Thoracic aorta (tissue), 2 donors: ENCODE measurements at places on chromosomes 16 and 17.
A peak's percentile ranks its signal among the peaks of the same experiment; 100 is the strongest.

DNA sequence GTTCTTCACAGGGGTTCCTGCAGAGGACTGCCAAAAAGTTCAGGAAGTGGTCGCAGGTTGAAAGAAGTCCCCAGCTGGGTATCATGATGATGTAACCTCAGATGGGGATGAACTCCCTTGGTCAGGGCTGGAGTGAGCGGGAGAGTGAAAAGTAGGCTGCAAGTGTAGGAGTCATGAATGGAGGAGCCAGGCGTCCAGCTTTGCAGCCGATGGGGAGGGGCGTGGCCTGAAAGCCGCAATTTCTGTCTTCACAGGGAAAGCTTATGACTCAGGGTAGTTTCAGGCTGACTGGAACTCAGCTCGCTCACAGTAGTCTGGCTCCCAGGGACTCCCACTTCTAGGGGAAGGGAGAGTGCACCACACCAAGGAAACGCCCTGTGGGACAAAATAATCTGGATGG is 70.0 kb upstream of the HS3ST3A1 start:
- DNase-seq, result no peak

GRCh38 chr17:63189930-63190329 is 223.9 kb downstream of the TANC2 start:
- no peak for DNase-seq

GRCh38 chr17:27345141-27345904 is 51.4 kb downstream of the WSB1 start:
- no peak for DNase-seq

GRCh38 chr17:49670641-49671040 is 7.3 kb downstream of the SPOP start:
- DNase-seq, result no peak

- no peak for DNase-seq
These were observed 193.6 kb downstream of the PARN start for GRCh38 chr16:14436401-14436955.

DNA sequence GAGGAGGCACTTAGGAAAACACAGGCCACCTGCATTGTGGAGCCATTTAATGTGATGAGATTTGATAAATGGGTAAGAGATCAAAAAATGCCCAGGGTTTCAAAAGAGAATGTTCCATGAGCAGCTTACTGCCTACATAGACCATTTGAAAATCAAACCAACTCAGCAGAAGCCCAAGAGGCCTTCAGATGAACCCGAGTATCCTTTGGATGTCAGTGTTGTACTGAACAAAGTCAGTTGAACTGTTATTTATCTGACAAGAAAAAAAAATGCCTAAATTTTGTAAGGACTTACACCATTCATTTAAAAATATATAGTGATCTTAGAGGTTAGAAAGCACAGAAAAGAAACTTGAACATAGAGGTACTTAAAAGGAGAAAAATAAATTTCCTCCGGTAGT is 381.7 kb downstream of the ZFHX3 start:
- no peak for DNase-seq

GRCh38 chr17:42101513-42102292 is 3.4 kb upstream of the ZNF385C start:
- DNase-seq, result peak; percentile 49

DNA sequence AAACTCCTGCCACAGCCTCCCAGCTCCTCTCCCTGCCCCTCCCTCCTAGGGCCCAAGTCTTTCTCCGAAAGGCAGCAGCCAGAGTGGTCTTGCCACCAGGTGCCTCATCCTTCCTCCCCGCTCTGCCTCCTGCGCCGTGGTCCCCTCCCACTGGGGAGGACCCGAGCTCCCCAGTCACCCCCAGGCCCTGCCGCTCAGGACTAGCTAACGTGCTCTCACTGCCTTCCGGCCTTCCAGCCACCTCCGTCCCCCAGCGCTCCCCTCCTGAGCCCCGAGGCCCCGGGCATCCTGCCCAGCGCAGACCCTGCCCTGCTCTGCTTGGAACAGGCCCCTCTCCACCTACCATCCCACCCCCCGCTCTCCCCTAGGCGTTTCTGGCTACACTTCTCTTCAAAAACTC is 19.4 kb upstream of the COL1A1 start:
- DNase-seq, result no peak

- no peak for DNase-seq
These were observed 13.6 kb upstream of the RASD1 start for GRCh38 chr17:17509601-17510425.

GRCh38 chr17:64214950-64215349 is 48.1 kb downstream of the TEX2 start:
- DNase-seq, result no peak

GRCh38 chr17:3678821-3679530 is 10.4 kb downstream of the EMC6 start:
- no peak for DNase-seq

DNA sequence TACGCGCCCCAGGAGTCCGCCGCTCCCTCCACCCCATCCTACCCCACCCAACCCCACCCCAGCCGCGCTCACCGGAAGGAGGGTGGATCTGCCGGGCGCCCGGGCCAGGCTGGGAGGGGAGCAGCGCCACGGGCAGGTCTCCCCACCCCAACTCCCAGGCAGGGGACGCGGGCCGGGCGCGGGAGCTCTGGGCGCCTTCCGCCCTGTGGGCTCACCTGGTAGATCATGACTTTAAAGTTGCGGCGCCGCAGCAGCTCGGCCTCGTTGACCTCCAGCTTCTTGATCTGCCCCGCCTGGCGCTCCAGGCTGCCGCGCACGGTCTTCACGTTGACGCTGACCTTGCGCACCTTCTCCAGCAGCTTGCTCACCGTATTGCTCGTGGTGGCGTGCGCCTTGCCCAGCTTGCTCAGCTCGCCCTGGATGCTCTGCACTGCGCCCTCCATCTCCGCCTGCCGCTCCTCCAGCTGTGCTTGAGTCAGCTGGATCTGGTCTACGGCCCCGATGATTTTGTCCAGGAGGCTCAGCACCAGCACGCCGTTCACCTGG is 571 bp downstream of the CAVIN1 start:
- DNase-seq, result no peak

- no peak for DNase-seq
These were observed 11.2 kb downstream of the METRNL start for GRCh38 chr17:83090444-83091256.

DNA sequence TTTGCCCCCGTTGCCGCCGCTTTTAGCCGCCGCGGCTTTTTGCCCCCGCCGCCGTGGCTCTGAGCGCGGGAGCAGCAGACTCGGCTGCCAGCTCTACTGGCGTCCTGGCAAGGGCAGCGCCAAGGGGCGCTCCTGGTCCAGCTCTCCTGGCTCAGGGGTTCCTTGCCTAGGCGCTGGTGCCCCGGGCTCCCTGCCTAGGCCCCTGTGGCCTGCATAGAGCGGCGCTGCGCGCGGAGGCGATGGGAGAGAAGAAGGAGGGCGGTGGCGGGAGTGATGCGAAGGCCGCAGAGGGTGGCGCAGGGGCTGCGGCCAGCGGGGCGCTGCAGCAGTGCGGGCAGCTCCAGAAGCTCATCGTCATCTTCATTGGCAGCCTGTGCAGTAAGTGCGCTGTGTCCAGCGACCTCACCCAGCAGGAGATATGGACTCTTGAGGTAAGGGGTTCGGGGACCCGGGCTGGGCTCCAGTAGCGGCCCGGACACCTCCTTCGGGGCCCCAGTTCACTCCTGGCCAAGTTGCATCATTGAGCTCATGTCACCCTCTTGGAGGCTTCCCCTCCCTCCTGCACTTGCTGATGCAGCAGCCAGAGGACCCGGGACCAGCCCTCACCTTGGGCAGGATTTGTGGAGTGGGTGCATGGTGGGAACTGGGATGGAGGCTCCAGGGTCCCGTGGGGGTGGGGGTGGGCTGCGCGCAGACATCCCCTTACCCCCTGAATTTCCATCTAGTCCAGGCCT is 1344.4 kb downstream of the TP53TG3F start:
- no peak for DNase-seq
